ENCODE measurements at places on chromosomes 1 and 21. TPM values are rescaled to one million over a fixed set of nuclear protein-coding genes. Genes with fewer than 3 reads are reported as not detected.
A peak's percentile ranks its signal among the peaks of the same experiment; 100 is the strongest.

The NHLH1 gene
- total RNA-seq, result not detected

DNA sequence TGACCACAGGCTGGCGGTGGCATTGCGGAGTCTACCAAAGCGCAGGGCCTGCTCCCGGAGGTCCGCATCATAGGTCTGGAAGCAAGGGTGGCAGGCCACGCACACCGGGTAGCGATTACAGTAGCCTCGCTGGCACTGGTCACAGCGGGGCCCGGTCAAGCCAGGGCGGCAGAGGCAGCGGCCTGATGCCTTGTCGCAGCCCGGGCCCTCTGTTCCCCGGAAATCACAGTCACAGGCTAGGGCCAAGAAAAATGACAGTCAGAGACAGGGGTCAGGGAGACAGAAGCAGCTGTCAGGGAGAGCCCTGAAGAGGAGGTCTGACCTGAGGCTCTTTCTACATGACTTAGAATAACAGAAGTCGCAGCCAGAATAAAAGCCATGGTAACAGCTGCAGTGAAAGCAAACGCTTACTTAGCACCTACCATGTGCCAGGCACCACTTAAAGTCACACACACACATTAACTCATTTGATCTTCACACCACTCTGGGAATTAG is 26.4 kb downstream of the LAMB3 start:
- DNase-seq, result no peak

- DNase-seq, result peak; percentile 2
These were observed 38.9 kb downstream of the LEPR start for GRCh38 chr1:65459397-65459768.

The CDA gene
- total RNA-seq, result not detected

DNA sequence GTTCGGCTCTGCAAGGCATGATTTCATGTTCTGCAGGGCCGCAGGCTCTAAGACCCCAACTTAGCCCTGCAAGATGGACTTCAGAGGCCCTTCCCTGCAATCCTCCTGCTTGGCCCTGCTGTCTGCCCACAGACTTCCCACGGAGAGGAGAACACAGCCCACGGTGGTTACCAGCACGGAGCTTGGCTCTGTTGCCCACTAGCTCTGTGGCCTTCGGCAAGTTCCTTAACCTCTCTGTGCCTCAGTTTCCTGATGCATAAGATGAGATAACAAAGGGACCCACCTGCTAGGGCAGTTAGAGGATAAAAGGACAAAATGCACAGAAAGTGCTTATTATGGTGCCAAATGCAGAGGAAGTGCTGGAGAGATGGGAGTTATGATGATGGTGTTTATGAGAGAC is 200.4 kb downstream of the HUNK start:
- no peak for DNase-seq

DNA sequence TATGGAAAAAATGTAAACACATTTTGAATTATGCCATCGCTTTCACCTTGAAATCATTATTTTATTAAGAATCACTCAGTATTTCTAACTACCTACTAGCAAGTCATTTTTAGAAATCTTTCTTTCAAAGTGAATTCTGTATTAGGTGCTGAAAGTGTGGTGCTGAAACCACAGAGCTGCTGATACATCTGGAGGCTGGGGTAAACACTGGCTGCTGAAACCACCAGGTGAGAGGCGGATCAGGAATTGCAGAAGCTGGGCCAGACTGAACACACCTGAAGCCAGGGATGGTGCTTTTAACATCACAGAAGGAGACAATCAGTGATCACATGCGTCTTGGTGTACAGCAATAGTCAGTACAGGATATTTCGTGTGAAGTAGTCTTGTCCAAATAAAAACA is 42.2 kb upstream of the KCNE1 start:
- DNase-seq, result no peak

- no peak for DNase-seq
These were observed 40.1 kb downstream of the TRAPPC10 start for GRCh38 chr21:44052071-44052829.

The PRELP gene
- total RNA-seq, result not detected

DNA sequence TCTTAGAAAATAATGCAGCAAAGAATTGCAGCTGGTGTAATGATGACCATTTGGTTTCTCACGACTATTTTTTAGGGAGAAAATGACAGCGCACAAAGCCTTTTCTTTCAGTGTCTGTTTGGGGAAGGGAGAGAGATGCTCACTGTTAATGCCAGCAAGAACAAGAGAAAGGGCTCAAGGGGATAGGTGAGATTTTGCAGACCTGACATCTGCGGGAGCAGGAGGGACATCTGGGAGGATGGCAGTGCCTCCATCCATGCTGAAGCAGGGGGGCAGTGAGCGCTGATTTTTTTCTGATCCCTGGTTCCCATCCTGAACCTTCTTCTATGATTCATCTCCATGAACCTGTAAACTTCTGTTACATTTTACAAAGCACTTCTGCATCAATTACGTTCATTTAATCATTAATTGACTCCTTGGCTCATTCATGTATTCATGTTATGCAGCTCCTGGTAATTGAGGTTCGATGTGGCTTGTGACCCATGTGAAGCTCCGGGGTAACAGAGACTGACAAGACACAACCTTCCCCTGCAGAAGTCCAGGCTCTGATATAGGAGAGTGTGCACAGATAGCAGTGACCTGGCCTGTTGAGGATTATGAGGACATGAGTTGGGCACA is 595.3 kb downstream of the PTPRU start:
- DNase-seq, result no peak

The CFAP141 gene
- total RNA-seq, result not detected

DNA sequence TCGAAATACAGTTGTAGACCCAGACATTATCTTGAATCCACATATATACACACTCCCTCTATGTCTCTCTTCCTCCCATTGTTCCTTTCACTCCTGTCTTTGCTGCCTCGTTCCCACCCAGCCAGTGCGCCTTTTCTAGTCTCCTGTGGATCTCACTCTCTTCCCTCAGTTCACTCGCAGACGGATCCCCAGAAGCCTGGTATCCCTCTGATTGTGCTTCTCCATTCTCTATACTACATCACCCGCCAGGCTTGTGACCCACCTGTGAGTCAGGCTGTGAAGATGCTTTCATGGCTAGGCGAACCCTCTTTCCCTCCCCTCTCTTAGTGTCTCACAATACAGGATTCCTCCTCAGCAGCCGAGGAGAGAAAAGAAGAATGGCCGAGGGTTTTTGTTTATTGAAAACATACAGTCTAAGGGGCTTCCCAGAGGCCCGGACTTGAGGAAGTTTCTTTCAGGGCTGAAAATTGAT is 1.5 kb downstream of the HCN3 start:
- DNase-seq, result no peak

- DNase-seq, result no peak
These were observed 211.1 kb downstream of the MRPL39 start for GRCh38 chr21:25396135-25396711.

GRCh38 chr1:179217943-179218507 is 11.5 kb downstream of the ABL2 start:
- DNase-seq, result no peak

GRCh38 chr1:208525417-208525816 is 281.2 kb upstream of the PLXNA2 start:
- DNase-seq, result no peak

DNA sequence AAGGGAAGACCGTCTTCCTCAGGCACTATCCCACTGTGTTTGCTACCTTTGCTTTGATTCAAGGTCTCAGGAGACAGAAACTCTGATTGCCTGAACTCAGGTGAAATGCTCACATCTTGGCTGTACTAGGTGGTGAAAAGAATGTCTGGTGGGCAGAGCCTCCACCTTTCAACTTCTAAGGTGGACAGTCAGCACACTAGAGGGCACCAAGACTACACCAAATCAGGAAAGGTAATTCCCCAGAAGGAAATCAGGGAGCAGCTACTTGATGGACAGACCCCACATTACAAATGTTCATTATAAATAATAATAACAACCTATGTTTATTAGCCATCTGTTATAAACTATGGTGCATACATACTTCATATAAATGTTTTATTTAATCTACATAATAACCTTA is 220.9 kb downstream of the ATG4C start:
- DNase-seq, result no peak

The AMY2B gene
- not detected for total RNA-seq

The DNAJB4 gene
- total RNA-seq, result 20.9 TPM

The OVAAL gene
- total RNA-seq, result not detected

GRCh38 chr1:117599286-117600221 is 6.3 kb upstream of the TENT5C start:
- no peak for DNase-seq

The CD84 gene
- not detected for total RNA-seq

GRCh38 chr1:197850042-197850441 is 52.4 kb upstream of the C1orf53 start:
- no peak for DNase-seq

The CFAP74 gene
- 0.20 TPM for total RNA-seq

DNA sequence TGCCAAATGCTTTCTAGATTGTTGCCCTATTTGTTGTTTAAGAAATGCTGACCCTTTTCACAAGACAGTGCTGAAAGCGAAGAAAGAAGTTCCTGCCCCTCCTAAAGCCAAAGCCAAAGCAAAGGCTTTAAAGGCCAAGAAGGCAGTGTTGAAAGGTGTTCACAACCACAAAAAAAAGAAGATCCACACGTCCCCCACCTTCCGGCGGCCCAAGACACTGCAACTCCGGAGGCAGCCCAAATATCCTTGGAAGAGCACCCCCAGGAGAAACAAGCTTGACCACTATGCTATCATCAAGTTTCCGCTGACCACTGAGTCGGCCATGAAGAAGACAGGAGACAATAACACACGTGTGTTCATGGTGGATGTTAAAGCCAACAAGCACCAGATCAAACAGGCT is 55.7 kb downstream of the PSMG1 start:
- no peak for DNase-seq

GRCh38 chr1:36222481-36223380 is 1.5 kb upstream of the THRAP3 start:
- no peak for DNase-seq

The RGS5 gene
- 13.7 TPM for total RNA-seq

DNA sequence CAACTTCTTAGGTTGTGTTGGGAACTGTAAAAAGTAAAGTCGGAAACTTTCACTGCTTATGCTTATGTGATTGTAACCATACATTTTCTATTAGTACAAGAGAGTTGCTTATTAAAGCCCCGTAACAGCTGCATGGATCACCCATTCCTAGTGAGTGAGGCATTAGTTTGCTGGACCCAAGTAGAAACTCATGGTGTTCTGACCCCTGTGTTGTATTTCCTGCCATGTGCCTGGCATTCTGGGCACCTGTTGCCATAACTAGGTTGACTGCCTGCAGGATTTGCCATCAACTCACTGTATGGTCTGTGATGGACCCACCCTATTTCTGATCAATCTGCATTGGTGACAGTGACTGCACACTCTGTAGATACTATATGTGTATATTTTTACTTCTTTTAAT is 173.0 kb downstream of the PGBD5 start:
- DNase-seq, result no peak

GRCh38 chr1:70358921-70359564 is 4.5 kb upstream of the ANKRD13C start:
- DNase-seq, result no peak

DNA sequence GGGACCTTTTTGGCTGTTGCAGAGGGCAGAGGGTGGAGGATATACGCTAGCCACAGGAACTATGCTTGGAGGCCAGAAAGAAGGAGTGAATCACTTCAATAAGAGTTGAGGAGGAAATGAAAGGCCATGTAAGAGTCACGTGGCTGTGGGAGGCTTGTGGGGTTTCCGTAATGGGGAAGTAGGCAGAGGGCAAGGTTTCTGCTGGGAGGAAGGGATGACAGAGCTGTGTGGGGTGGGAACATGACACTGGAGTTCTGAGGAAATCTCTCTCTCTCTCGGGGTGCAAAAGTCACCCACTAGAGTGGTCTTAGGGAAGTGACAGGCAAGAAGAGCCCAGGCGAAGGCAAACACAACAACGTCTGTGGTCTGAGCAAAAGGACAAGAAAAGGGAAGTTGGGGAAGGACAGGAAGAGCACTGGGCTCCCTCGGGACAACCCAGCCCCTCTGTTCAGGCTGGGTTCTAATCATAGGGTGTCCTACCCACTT is 3.9 kb upstream of the CD1C start:
- DNase-seq, result peak; percentile 13

The KIF14 gene
- total RNA-seq, result 15.7 TPM

The B4GALT2 gene
- total RNA-seq, result 62.1 TPM

GRCh38 chr1:229437443-229437842 is 3.5 kb upstream of the ACTA1 start:
- DNase-seq, result no peak

GRCh38 chr1:167439301-167439988 is 78.9 kb downstream of the CD247 start:
- peak; percentile 56 for DNase-seq
